ENCODE measurements at places on chromosomes 6 and 20.

DNA sequence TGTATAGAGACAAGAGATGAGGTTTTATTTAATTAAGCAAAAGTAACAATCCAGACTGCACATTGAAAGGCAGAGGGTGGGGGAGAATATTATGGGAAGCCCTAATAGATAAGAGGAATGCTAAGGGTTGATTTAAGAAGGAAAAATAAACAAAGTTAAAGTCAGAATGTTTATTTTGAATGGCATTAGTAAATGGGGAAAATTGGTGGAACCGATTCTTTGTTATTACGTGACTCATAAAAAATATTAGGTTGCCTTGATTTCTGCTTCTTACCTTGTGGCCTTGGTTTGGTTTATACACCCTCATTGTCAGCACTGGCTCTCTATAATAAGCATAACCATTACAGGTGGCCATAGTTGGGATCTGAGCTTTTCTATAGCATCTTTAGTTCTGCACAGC, 674.8 kb upstream of the CITED2 start:
- no peak for DNase-seq
- H3K27me3 ChIP-seq = no peaks in the 10 kb centered on the region
- no peak overlapping the region for H3K27ac ChIP-seq
- no peaks in the 10 kb centered on the region for H3K36me3 ChIP-seq

DNA sequence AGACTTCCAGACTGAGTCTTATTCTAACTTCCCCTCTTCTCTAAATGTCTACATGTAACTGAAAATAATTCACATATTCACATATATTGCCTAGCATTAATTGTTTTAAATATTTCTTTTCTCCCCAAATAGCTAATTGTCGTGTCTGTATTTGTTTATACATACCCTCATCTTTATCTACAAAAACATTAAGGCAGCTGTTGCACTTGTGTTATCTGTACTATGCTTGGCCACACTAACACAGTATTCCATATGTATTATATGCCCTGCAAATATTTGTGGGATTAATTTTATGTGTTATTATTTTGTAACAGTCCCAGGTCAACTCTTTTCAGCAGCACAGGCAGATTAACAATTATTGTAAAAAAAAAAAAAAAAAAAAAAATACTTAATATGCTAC, 11.7 kb downstream of the HDAC2 start:
- no peaks in the 10 kb centered on the region for H3K4me1 ChIP-seq
- H3K27me3 ChIP-seq = no peaks in the 10 kb centered on the region
- H3K36me3 ChIP-seq = peaks cover 8% of the 10 kb centered on the region

- H3K27ac ChIP-seq = no peak overlapping the region
- no peak overlapping the region for H3K4me3 ChIP-seq
- H3K27me3 ChIP-seq = no peaks in the 10 kb centered on the region
- no peaks in the 10 kb centered on the region for H3K36me3 ChIP-seq
These were observed 291.2 kb upstream of the HS3ST5 start for GRCh38 chr6:114634016-114634415.

DNA sequence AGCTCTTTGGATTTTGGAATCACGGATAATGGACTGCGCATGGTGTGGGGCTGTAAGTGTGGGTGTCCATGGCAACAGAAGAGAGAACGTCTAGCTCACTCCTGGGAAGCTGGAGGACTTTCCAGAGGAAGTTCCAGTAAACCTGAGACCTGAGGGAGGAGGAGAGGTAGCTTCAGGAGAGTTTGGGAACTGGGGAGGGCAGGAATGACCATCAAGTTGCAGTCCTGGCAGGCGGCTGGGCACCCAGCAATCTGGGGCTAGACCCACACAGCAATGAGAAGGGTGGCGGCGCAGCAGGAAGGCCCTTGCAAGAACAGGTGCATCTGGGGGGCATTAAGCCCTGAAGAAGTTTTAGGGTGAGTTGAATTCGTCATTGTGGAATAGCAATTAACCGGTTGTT, 95.9 kb downstream of the FOXC1 start:
- DNase-seq = no peak
- H3K27me3 ChIP-seq = no peaks in the 10 kb centered on the region
- no peak overlapping the region for H3K4me3 ChIP-seq
- H3K4me1 ChIP-seq = no peaks in the 10 kb centered on the region
- no peak overlapping the region for H3K27ac ChIP-seq
- no peaks in the 10 kb centered on the region for H3K36me3 ChIP-seq

- H3K4me1 ChIP-seq = peaks cover 60% of the 10 kb centered on the region
- H3K36me3 ChIP-seq = no peaks in the 10 kb centered on the region
- H3K27me3 ChIP-seq = no peaks in the 10 kb centered on the region
- DNase-seq = peak; percentile 83
- H3K27ac ChIP-seq = peak overlapping the region; percentile 89
These were observed 36.2 kb downstream of the FYN start for GRCh38 chr6:111837007-111837406.
